ENCODE measurements at places on chromosomes 2 and 18. TPM values are rescaled to one million over a fixed set of nuclear protein-coding genes. Genes with fewer than 3 reads are reported as not detected.

NCKAP5 gene
- total RNA-seq: not detected

RAB11FIP5 gene
- 10.7 TPM for total RNA-seq

RNU2-63P gene
- total RNA-seq: 19.7 TPM

BCL11A gene
- 0.21 TPM for total RNA-seq

ZNF521 gene
- not detected for total RNA-seq

FAM228A gene
- total RNA-seq: not detected

FOXD4L1 gene
- total RNA-seq: 0.14 TPM

SLC11A1 gene
- 0.18 TPM for total RNA-seq

MEP1B gene
- not detected for total RNA-seq

DCDC2C gene
- not detected for total RNA-seq

SKOR2 gene
- total RNA-seq: not detected

TMEM169 gene
- 1.3 TPM for total RNA-seq

WDSUB1 gene
- 7.1 TPM for total RNA-seq

TXNDC2 gene
- total RNA-seq: 0.39 TPM

D2HGDH gene
- total RNA-seq: 39.9 TPM

SLC5A7 gene
- not detected for total RNA-seq

SCN2A gene
- not detected for total RNA-seq

SH3RF3 gene
- total RNA-seq: 0.78 TPM

C2orf78 gene
- not detected for total RNA-seq

TOGARAM2 gene
- 4.0 TPM for total RNA-seq
